ENCODE measurements at places on chromosomes 3 and 15.

DNA sequence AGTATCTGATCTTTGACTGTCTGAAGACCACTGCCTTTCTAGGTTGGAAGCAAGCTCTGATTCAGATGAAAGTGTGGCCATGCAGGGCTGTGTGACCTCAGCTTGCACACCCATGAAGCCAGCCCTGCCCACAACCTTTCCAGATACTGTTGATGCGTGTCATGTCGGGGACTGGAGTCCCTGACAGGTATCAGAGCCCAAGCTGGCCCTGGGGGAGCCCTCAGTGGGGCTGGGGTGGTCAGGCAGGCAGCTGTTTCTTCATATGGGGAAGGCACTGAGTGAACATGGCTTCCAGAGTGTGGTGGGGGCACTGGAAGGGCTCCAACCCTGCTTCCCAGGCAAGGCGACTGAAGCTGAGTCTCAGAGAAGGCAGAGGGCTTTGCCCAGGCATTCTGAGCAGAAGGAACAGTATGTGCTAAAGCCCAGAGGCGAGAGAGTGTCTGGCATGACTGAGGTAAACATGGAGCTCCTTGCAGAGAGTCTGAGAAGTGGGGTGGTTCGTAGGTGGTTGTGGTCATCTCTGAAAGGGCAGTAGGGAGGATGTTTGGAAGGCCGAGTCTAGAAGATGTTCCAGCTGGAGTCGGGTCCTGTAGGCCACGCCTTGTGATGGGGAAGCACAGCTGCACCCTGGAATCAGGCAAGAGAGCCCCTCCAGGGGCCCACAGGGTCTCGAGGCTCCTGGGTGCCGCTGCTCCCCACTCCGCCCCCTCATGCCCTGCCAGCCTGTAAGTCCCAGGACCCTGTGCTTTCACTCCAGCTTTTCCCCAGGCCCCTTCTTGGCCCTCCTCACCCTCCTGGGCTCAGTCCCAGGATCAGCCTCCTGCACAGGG is 122.2 kb downstream of the EEFSEC start:
- no peak for DNase-seq

GRCh38 chr3:131004603-131005002 is 22.0 kb downstream of the ASTE1 start:
- no peak for DNase-seq

DNA sequence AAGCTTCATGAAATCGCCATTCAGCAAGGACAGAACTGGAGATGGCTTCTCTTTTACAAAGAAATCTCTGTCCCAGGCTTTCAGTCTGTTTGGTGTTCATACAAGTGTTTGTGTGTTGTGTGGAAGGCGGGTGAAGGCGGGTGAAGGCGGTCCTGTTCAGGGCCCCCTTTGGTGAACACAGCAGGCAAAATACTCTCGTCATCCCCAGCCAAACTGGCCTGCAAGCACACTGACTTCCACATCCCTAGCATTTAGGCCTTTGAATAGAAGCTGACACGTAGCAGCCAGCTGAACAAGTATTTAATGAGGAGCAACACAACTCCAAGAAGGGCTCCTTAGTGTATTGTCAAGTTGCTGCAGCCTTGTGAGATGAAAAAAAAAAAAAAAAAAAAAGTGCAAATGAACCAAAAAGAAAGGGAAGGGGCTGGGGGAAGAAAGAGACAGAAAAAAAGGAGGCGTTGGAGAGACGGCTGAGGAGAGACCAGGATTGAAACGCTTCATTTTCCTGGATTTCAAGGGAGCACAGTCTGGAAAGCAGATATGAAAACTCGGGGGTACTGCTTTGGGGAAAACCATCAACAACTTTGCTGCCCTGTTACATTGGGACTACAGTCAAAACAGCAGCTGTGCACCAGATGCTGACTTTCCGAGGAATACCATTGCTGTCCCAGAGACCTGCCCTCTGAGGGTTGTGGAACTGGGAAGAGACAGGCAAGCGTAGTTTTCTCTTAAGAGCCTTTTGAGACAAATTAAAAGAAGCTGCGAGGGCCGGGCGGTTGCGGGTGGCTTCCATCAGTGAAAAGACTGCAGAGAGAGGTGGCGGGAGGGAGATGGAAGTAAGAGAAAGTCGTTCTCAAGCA is 74.6 kb downstream of the TGFBR2 start:
- no peak for DNase-seq

- peak; percentile 27 for DNase-seq
Observed at GRCh38 chr15:71455107-71455506, 339.8 kb downstream of the THSD4 start.

GRCh38 chr15:99895956-99896311 is 162.7 kb upstream of the LYSMD4 start:
- DNase-seq, result no peak

GRCh38 chr3:29384640-29385039 is 103.8 kb downstream of the RBMS3 start:
- DNase-seq, result peak; percentile 14

DNA sequence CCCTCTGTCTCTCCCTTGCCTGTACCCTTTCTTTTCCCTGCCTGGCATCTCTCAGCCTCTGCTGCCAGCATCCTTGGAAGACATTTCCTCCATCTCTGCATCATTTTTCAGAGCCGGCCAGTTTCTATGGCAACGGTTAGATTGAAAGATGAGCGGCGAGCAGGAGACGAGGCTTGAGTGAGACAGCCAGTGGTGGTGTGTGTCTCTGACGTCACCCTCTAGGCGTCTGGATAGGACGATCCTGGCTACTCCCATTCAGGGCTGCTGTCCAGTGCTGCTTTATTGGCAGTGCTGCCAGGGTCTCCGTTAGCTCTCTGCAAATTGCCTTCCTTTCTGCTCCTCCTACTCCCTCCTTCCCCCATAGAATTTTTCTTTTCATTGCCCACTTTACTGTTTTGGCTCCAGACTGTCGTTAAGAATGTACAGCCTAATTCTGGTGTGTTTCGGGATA is 57.9 kb downstream of the TRAK1 start:
- peak; percentile 41 for DNase-seq

DNA sequence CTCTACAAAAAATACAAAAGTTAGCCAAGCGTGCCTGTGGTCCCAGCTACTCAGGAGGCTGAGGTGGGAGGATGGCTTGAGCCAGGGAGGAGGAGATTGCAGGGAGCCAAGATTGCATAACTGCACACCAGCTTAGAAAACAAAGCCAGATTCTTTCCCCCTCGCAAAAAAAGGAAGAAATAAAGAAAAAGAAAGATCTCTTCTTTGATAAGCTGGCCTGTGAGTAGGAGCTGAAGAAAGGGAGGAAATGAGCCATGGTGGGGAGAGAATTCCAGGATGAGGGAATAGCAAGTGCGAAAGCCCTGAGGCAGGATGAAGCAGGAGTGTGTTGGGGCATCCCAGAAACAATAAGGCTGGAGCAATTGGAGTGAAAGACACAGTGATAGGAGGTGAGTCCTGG is 24.5 kb upstream of the TOP2B start:
- DNase-seq, result no peak

- no peak for DNase-seq
Observed at GRCh38 chr15:93861956-93862741, 369.2 kb upstream of the MCTP2 start.

GRCh38 chr3:116963802-116964201 is 254.2 kb downstream of the TUSC7 start:
- DNase-seq, result no peak

GRCh38 chr3:65377637-65378036 is 661.1 kb downstream of the MAGI1 start:
- no peak for DNase-seq

DNA sequence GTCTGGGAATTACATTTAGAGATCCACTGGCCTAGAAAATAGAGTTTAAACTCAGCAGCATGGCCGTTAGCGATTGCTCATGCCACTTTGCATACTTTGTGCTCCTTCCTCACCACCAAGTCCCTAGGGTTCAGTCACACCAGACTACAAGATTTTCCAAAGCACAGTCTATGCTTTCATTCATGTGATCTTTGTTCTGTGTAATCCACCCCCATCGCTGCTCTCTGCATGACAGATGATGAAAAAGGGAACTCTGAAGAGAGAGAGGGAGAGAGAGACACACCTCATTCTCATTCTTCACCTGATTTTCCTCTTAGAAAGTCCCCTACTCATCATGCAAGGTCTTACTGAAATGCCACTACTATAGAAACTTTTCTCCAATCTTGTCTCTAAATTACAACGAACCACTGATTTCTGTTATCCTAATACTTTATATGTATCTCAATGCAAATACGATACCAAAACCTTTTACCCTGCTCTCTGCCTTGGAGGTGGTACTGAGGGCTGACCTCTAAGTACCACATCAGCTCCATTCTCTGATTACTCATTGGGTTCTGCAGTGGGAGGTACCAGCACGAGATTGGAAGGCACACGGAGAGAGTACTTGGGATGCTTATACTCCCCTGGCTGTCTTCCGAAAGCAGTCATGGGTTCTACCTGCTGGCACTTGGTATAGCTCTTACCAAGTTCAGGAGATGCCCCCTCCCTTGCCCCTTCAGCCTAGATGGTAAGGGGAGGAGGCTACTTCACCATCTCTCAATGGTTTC is 1.1 kb upstream of the PARP15 start:
- no peak for DNase-seq

- no peak for DNase-seq
Observed at GRCh38 chr15:39394496-39394895, 186.4 kb upstream of the THBS1 start.

DNA sequence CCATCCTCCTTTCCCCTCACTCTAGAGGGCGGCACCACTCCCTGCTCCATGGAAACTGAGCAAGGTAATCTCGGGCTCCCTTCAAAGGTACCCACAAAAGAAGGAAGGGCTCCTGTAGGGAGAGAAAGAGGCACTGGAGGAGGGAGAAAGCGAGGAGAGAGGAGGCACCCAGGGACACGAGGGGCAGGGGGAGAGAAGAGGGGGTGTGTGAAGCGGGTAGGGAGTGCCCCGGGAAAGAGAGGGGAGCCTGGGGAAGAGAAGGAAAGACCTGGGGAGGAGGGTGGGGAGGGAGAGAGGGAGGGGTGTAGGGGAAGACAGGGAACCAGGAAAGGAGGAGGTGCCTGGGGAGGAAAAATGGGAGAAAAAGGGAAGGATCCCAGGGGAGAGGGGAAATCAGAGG is 523 bp downstream of the VILL start:
- DNase-seq, result no peak

GRCh38 chr3:194269610-194270145 is 81.5 kb downstream of the CPN2 start:
- DNase-seq, result no peak

- DNase-seq, result no peak
Observed at GRCh38 chr3:40557575-40558161, 32.9 kb downstream of the ZNF621 start.

- no peak for DNase-seq
Observed at GRCh38 chr15:58058073-58058472, 7.4 kb downstream of the ALDH1A2 start.

DNA sequence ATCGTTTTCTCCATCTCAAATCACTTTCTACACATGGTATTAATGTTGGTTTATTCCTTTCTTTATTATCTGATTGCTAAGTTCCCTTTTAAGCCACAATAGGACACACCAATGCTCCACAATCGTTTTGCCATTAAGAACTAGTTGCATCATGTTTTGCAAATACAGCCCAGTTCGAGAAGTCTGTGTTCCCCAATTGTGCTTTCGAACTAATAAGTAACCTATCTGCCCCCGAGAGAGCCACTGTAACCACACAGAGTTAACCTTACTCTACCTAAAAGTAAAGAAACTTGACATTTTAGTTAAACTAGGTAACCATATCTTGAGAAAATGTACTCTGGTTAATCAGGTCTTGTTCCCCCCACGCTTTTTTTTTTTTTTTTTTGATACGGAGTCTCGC is 39.1 kb downstream of the MAGI1 start:
- DNase-seq, result no peak

DNA sequence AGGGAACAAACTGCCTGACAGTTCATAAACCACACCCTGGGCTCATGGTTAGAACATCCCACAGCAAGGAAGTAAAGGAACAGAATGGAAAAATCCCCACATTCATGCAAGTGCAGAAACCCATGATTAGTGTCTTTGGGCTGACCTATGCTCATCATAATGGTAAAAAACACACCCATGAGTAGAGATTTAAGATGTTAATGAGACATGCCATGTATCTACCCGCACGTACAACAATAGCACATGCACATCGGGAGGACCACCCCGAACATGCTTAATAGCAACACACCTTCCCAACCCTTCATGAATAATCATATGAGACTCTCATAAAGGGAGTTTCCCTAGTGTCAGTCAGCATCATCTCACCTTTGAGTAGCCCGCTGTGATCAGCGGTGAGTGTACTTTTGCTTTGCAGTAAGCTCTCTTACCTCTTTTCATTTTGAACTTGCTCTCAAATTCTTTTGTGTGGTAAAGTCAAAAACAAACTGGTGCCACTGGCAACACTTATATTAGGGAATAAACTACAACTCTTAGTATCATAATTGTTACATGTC is 23.2 kb downstream of the ZBED2 start:
- no peak for DNase-seq

DNA sequence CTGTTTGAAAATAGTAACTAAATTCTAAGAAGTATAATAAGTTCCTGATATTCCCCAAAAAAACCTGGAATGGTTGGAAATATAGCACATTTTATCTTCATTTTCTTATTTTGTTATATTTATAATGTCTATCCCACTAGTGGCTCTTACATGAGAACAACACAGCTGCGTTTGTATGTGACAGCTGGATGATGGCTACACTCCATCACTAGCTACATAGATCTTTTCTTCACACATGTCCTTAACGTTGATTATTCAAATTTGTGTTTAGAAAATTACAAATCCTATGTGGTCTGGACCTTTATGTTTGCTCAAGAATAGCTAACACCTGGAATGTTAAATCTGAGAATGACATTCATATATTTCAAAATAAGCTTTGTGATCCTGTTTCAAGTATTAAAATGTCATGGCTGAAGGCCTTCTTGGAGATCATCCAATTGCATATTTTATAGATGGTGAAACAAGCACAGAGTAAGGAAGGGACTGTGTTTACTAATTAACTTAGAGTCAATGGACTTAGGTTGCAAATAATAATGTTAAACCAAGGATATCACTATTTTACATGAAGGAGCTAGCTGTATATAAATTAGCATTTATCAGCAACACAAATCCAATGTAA is 60.8 kb downstream of the ATP13A5 start:
- no peak for DNase-seq

DNA sequence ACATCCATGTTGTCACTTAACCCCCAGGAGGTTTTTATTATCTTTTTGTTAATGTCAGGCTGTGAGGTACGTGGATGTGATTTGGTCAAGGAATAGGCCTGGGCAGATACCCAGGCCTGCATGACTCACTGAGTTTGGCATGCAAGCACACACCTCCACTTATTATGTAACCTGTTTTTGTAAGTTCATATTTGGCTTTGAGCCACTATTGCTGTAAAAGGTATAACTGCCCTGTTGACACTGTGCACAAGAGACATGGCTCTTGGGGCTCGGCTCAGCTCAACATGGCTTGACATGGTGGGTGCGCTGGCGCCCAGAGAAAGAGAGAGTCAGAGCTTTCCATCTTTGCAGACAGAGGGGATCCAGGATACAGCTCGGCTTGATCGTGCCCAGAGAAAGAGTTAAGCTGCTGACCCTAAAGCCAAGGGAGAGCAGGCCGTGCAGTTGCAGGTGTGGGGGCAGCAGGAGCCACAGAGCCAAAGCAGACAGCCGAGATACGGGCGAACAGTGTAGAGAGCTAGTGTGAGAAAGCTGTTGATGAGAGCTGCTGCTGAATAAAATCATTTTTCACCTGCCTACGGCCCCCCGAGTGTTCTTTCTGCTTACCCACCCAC is 67.9 kb upstream of the UNC13C start:
- DNase-seq, result no peak
